ENCODE measurements at places on chromosomes 3 and 15.

- no peaks in the 10 kb centered on the region for H3K36me3 ChIP-seq
- H3K4me1 ChIP-seq: no peaks in the 10 kb centered on the region
- H3K27ac ChIP-seq: no peak overlapping the region
- no peak overlapping the region for H3K4me3 ChIP-seq
- DNase-seq: no peak
Observed at GRCh38 chr15:81047928-81048327, 47.2 kb downstream of the TLNRD1 start.

- no peaks in the 10 kb centered on the region for H3K36me3 ChIP-seq
- peaks cover 16% of the 10 kb centered on the region for H3K27me3 ChIP-seq
- no peaks in the 10 kb centered on the region for H3K4me1 ChIP-seq
- no peak for DNase-seq
- H3K4me3 ChIP-seq: no peak overlapping the region
- no peak overlapping the region for H3K27ac ChIP-seq
Observed at GRCh38 chr3:64039981-64040733, 16.9 kb upstream of the PSMD6 start.

DNA sequence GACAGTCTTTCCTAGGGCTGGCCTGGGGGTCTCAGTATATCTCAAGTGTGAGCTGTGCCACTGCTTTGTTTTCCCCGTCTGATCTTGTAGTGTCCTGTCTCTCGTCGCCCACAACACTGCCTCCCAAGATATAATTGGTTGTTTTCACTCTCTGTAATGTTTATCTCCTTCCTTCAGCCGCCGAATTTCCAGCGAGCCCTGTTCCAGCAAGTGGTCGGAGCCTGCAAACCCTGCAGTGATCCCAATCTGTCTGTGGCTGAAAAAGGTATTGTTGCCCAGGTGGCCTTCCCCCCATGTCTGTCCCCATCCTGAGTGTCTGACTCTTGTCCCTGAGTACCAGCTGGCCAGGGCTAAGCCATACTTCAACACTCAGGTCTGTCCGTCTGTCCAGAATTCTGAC is 9.5 kb upstream of the MANF start:
- no peaks in the 10 kb centered on the region for H3K27me3 ChIP-seq
- no peak overlapping the region for H3K4me3 ChIP-seq
- no peak overlapping the region for H3K27ac ChIP-seq
- H3K36me3 ChIP-seq: no peaks in the 10 kb centered on the region
- DNase-seq: no peak
- no peaks in the 10 kb centered on the region for H3K4me1 ChIP-seq

- DNase-seq: no peak
- H3K4me1 ChIP-seq: peaks cover 7% of the 10 kb centered on the region
- H3K27me3 ChIP-seq: no peaks in the 10 kb centered on the region
- no peak overlapping the region for H3K27ac ChIP-seq
- no peaks in the 10 kb centered on the region for H3K36me3 ChIP-seq
Observed at GRCh38 chr3:161403251-161403650, 31.9 kb upstream of the SPTSSB start.

DNA sequence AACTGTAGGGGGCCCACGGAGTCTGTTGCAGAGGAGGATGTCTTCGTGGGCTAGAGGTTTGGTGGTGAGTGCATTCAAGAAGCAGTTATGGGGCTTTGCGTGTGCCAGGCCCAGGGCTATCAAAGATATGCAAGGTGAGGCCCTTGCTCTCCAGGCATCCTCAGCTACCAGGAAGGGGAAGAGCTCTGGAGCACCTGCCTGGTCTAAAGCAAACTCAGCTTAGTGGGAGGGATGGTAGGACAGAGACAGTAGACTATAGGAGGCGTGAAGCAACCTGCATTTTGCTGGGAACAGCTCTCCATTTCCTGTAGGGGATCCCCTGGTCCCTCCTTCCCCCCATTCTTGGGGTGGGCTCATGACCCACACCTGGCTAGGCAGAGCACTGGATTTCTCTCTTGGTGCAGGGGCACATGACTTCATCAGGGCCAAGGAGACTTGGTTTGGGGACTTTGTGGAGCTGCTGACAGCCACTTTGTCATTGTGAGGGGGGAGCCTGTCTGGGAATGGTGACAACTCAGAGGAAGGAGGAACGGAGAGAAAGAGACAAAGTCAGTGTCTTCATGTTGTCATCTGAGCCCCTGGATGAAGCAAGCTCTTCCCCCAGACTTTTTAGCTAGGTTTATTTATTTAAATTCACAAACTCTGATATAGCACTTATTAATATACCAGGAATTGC is 8.6 kb upstream of the EEFSEC start:
- no peaks in the 10 kb centered on the region for H3K4me1 ChIP-seq
- no peak overlapping the region for H3K4me3 ChIP-seq
- peaks cover 23% of the 10 kb centered on the region for H3K27me3 ChIP-seq
- DNase-seq: no peak
- H3K36me3 ChIP-seq: no peaks in the 10 kb centered on the region
- H3K27ac ChIP-seq: no peak overlapping the region

DNA sequence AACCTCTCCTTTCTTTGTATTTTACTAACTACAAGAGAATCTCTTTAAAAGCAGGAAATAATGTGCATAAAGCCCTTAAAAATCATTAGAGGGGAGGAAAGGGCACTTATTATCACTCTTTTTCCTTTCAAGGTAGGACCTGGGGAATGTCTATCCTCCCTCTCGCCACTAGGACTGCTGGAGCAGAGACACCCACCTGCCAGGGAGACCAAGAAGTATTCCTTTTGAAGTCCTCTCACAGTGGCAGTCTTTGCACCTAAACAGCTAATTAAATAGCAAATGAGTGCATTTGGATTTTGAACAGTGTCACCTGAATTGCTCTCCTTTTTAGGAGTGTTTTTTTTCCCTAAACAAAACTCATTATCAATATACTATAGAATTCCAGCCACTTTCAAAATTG is 874.1 kb downstream of the ZPLD1 start:
- no peak for DNase-seq
- H3K36me3 ChIP-seq: no peaks in the 10 kb centered on the region
- H3K4me1 ChIP-seq: peaks cover 7% of the 10 kb centered on the region
- no peak overlapping the region for H3K27ac ChIP-seq
- H3K27me3 ChIP-seq: peaks cover 2% of the 10 kb centered on the region

DNA sequence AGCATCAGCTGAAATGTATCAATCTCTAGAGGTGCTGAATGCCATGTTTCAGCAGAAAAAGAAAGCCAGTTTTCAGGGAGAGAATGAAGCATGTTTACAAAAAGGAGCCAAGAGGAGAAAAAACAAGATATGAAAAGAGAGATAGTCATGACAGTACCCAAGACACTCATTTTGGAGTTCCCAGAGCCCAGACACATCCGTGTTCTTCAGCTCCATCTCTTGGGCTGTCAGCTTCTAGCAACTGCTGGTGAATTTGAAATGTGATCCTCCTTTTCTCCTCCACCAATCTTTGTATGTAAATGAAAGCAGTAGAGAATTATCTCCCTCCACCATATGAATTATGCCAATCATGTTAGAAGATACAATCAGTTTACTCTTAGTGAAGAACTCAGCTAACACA is 93.0 kb upstream of the SLC25A36 start:
- H3K27me3 ChIP-seq: peaks cover 33% of the 10 kb centered on the region
- H3K36me3 ChIP-seq: no peaks in the 10 kb centered on the region
- no peak overlapping the region for H3K4me3 ChIP-seq
- no peak overlapping the region for H3K27ac ChIP-seq

GRCh38 chr15:97991972-97992541 is 31.6 kb downstream of the ARRDC4 start:
- no peak for DNase-seq
- H3K36me3 ChIP-seq: no peaks in the 10 kb centered on the region
- H3K4me1 ChIP-seq: no peaks in the 10 kb centered on the region
- H3K4me3 ChIP-seq: no peak overlapping the region
- peaks cover 14% of the 10 kb centered on the region for H3K27me3 ChIP-seq

- DNase-seq: no peak
- no peaks in the 10 kb centered on the region for H3K27me3 ChIP-seq
- peaks cover 25% of the 10 kb centered on the region for H3K4me1 ChIP-seq
- H3K4me3 ChIP-seq: no peak overlapping the region
- H3K27ac ChIP-seq: no peak overlapping the region
- no peaks in the 10 kb centered on the region for H3K36me3 ChIP-seq
Observed at GRCh38 chr15:49148727-49149126, 6.7 kb downstream of the COPS2 start.

DNA sequence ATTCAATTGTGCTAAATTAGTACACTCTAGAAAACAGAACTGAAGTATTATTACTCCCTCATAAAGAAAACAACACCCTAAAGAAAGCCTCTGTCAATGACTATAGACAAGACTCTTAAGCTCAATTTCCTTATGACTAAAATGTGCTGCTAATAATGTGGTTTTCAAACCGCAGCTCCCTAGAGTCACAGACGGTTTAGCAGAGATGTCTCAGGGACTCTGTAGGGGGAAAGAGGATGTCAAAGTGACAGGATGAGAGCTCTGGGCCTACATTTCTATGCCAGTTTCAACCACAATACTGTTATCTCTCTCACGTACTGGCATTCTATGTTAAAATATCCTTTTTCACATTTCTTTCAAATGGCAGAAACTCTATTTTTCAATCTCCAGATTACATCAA is 37.6 kb upstream of the WDR49 start:
- H3K36me3 ChIP-seq: peaks cover 24% of the 10 kb centered on the region
- H3K27me3 ChIP-seq: no peaks in the 10 kb centered on the region
- no peak overlapping the region for H3K27ac ChIP-seq

GRCh38 chr3:9909221-9910013 is 6.8 kb downstream of the IL17RE start:
- H3K4me3 ChIP-seq: no peak overlapping the region
- no peaks in the 10 kb centered on the region for H3K4me1 ChIP-seq
- no peak for DNase-seq
- no peaks in the 10 kb centered on the region for H3K27me3 ChIP-seq

DNA sequence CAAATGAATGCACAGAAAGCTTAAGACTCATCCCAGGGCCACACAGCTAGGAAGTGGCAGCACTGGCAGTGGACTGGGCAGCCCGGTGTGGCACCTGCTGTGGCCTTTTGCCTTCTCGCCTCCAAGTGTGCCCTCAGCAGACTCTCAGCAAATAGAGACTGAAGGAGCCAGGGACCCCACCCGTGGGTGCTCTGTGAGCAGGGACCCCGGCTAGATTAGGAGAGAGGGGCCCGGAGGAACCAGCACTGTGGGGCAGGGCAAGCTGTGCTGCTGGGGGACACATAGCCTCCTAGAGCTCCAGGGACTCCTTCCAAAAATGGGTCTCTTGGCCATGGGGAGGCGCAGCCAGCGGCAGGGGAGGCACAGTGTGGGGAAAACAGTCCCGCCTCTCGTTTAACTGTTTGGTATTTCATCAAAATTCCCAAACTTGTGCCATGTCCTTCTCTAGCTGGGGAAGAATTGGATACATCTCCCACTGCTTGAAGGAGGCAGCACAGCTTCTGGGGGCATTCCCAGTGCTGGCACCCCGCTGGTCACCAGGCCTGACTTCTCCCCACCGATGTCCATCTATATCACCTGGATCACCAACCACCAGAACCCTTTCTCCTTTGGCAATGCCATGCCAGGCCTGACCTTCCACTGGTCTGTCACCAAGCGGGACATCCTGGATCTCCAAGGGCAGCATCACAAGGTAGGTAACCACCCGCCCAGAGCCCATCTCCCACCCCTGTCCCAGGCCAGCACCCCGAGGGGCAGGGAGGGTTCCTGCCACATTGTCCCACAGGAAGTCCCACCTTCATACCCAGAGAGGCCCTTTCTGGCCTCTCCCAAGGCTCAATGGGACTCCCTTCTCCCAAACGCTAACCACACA is 12.0 kb upstream of the TXNRD3 start:
- no peaks in the 10 kb centered on the region for H3K4me1 ChIP-seq
- H3K4me3 ChIP-seq: no peak overlapping the region
- peaks cover 44% of the 10 kb centered on the region for H3K27me3 ChIP-seq
- no peak overlapping the region for H3K27ac ChIP-seq
- no peak for DNase-seq

DNA sequence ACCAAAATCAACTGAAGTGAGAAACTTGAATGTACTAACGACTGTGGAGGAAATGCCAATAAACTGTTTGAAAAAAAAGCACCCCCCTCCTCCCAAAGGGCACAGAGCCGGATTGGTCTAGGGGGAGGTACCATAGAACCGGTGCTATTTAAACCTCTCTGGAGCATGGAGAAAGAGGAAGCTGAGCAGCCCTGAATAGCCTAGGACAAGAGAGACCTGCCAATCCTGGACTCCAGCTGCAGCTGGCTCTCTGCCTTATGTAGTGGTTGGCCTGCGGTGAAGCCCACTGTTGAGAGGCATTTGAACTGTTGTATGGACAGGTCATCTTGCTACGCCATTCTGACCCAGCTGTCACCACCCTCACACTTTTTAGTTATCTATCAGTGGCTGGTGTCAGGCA is 1.5 kb upstream of the SH3GL3 start:
- peak overlapping the region; percentile 38 for H3K4me3 ChIP-seq
- no peak for DNase-seq
- H3K36me3 ChIP-seq: no peaks in the 10 kb centered on the region
- H3K27me3 ChIP-seq: peaks cover 14% of the 10 kb centered on the region

GRCh38 chr3:183592821-183593220 is 37.3 kb upstream of the KLHL6 start:
- H3K36me3 ChIP-seq: no peaks in the 10 kb centered on the region
- no peaks in the 10 kb centered on the region for H3K27me3 ChIP-seq
- no peaks in the 10 kb centered on the region for H3K4me1 ChIP-seq
- H3K27ac ChIP-seq: no peak overlapping the region
- DNase-seq: no peak

- H3K27me3 ChIP-seq: peaks cover 19% of the 10 kb centered on the region
- peaks cover 31% of the 10 kb centered on the region for H3K4me1 ChIP-seq
- no peak overlapping the region for H3K27ac ChIP-seq
- H3K4me3 ChIP-seq: no peak overlapping the region
Observed at GRCh38 chr15:25641361-25641760, 202.5 kb upstream of the UBE3A start.

GRCh38 chr15:50702762-50703334 is 16.3 kb upstream of the TRPM7 start:
- no peak overlapping the region for H3K4me3 ChIP-seq
- H3K4me1 ChIP-seq: peaks cover 2% of the 10 kb centered on the region
- no peak for DNase-seq

- H3K4me3 ChIP-seq: no peak overlapping the region
- H3K27ac ChIP-seq: peak overlapping the region; percentile 93
- DNase-seq: no peak
- no peaks in the 10 kb centered on the region for H3K27me3 ChIP-seq
- peaks cover 68% of the 10 kb centered on the region for H3K4me1 ChIP-seq
- H3K36me3 ChIP-seq: peaks cover 11% of the 10 kb centered on the region
Observed at GRCh38 chr3:172140499-172141391, 101.4 kb downstream of the FNDC3B start.

DNA sequence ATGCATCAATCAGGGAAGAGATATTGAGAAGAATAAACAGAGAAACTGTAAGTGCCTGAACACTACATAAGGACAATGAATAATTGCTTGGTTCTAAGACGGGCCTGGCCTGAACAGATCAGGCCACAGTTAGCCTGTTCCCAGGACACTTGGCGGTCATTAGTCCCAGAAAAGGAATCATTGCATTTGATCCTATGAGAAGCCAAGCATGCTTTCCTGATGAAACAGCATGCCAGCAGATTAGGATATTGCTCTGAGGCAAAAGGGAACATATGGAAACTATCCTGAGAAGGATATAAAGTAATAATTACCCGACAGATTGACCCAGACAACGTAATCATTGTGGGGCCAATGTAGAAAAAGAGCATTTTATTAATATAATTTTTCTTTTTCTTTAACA is 51.9 kb downstream of the STRIT1 start:
- H3K27me3 ChIP-seq: no peaks in the 10 kb centered on the region
- H3K4me3 ChIP-seq: no peak overlapping the region
- no peak for DNase-seq
- peak overlapping the region; percentile 88 for H3K27ac ChIP-seq

Measured in mesothelial cell of epicardium (in vitro differentiated cells).